ENCODE measurements at places on chromosomes 12 and 14. TPM values are rescaled to one million over a fixed set of nuclear protein-coding genes. Genes with fewer than 3 reads are reported as not detected.

ARPC3 gene
- total RNA-seq, result 234 TPM

GRCh38 chr12:128513331-128513730 is 246.4 kb downstream of the TMEM132C start:
- DNase-seq, result no peak

- DNase-seq, result no peak
Observed at GRCh38 chr14:75597149-75597548, 18.7 kb downstream of the FLVCR2 start.

DNA sequence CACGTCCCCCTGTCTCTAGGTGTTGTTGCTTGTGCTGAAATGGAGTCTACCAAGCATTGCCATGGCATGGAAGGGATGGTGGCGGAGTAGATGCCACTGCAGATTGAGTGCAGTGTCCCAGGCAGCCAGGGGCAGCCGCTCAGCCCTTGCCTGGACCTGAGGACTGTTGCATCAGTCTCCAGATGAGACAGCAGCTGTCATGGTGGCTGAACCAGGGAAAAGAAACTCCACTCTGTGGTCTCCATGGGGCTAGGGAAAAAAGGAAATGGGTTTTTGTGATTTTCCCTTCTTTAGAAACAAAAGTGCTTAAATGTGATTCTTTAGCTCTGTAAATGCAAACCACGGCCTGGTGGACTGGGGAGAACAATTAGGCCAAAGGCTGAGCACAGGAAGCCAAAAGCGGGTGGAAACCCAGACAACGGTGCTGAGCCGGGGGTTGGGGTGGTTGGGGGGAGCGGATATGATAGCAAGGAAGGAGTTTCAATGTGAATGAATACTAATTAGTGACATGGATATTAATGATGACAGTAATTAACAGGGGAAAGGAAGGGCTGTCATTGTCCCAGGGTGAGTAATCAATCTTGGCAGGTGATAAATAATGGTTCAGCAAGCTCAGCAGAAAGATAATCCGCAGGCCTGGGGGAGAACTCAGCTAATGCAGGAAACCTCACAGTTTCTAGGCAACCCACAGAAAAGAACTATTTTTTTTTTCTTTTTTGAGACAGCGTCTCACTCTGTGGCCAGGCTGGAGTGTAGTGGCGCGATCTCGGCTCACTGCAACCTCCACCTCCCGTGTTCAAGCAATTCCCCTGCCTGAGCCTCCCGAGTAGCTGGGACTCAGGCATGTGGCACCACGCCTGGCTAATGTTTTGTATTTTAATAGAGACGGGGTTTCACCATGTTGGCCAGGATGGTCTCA is 442.6 kb downstream of the DPF3 start:
- no peak for DNase-seq

DNA sequence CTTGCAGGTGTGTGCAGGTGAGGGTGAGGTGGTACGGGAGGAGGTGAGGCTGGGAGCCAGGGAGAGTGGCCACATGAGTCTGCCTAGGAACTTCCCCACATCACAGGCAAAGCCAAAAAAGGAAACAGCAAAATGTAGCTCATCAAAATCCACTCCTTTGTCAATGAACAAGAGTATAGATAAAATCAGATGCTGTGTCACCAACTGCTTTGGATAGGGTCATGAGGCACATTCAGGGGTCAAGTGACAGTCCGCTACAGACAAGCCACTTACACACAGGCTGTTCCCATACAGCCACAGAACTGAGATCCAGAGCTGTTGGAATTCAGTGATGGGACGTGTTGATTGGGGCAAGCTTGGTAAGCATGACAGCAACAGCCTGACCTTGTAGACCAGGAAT is 100.3 kb upstream of the NOS1 start:
- no peak for DNase-seq

- no peak for DNase-seq
Observed at GRCh38 chr14:104250175-104250574, 111.8 kb downstream of the KIF26A start.

RNU7-1 gene
- total RNA-seq, result not detected

GRCh38 chr12:95607642-95608041 is 56.4 kb upstream of the USP44 start:
- no peak for DNase-seq

GRCh38 chr12:53096089-53096741 is 1.3 kb upstream of the IGFBP6 start:
- DNase-seq, result peak; percentile 65

PROX2 gene
- not detected for total RNA-seq

GRCh38 chr14:20680843-20681347 is 3.5 kb upstream of the RNASE4 start:
- DNase-seq, result no peak

IL26 gene
- total RNA-seq, result not detected

DNA sequence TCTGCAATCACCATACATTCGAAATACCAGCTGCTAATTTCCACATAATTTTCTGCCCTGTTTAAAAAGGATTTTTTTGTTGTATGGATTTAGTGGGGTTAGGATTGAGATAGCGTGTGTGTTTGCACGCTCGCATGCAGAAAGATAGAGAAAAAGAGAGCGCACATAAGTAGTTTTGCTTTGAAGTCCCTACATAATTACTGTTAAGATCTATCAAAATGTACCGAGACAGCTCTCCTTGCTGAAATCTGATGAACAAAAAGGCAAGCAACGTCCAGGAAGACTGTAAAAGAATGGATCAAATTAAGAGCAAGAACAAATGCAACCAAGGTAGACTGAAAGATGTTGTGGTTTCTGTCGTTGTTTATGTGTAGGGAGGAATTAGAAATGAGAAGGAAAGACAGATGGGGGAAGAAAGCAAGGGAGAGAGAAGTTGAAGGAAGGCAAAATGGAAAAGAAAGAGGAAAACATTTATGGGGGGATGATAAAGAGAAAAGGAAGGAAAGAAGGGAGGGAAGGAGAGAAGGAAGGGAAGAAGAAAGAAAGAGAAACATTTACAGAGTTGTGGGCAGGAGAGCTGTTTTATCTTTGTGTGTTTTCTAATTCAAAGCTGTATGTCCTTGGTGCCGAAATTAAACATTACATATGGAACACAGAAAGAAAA is 522.3 kb downstream of the MED13L start:
- no peak for DNase-seq

EIF2B1 gene
- 40.5 TPM for total RNA-seq

RIMKLB gene
- total RNA-seq, result 23.1 TPM

CISTR gene
- total RNA-seq, result not detected

TSPAN19 gene
- total RNA-seq, result not detected

REM2 gene
- under 0.01 TPM for total RNA-seq

- no peak for DNase-seq
Observed at GRCh38 chr12:90076851-90077319, 368.2 kb upstream of the ATP2B1 start.

DNA sequence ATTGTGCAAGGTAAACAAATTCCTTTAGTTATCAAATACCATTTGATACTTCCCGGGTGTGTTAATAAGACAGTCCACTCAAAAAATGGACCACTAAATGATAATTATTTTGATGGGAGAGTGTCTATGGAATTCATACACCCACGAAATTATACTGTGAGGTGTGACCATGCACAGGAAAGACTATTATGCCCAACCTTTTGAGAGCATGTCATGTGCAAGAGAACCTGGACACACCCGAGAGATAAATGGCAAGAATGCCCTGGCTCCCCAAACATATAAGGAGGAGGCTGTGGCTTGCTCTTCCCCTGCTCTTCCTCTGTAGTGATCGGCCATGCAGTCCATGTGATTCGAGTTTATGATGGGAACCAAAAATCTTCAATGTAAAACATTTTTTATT is 119.5 kb upstream of the BCL2L14 start:
- DNase-seq, result no peak

DNA sequence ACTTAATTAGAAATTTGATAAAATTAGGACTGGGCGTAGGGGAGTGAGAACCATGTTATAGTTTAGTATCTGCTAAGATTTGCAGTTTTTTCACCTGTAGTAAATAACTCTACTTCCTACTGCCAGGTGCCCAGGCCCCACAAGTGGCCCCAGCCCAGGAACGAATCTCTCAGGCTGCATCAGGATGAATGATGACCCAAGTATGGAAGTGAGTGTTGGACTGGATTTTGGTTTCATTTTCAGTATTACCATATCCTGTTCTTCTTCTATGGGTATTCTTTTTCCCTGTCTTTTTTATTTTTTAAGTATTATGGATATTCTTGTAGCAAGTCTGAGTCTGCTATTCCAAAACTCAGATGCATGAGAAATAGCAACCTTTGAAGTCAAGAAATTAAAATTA is 120.3 kb upstream of the BCAT1 start:
- DNase-seq, result peak; percentile 14

DNA sequence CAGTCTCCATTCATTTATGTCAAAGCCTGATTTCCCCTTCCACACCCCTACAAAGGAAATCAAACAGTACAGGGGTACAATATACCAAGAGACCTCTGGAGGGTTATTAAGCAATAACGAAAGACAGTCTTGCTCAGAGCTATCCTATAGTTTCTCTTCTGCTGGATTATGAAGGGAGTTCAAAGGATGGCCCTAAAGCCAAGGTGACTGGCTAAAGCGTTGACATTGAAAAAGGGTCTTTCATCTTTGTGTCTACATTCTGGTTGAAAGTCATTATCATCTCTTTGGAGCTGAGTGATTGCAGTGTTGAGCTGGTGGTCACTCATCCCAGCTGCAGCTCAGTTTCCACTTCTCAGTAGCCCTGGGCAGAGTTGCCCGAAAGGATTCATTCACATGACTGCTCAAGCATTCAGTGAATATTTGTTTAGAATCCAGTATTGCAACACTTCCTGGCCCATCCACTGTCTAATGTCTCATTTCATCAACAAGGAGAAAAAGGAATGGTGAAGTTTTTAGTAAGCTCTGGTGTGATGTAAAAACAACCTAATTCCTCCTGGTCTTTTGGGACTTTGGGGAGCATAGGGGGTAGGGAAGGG is 19.2 kb upstream of the TBX5 start:
- peak; percentile 83 for DNase-seq

DNA sequence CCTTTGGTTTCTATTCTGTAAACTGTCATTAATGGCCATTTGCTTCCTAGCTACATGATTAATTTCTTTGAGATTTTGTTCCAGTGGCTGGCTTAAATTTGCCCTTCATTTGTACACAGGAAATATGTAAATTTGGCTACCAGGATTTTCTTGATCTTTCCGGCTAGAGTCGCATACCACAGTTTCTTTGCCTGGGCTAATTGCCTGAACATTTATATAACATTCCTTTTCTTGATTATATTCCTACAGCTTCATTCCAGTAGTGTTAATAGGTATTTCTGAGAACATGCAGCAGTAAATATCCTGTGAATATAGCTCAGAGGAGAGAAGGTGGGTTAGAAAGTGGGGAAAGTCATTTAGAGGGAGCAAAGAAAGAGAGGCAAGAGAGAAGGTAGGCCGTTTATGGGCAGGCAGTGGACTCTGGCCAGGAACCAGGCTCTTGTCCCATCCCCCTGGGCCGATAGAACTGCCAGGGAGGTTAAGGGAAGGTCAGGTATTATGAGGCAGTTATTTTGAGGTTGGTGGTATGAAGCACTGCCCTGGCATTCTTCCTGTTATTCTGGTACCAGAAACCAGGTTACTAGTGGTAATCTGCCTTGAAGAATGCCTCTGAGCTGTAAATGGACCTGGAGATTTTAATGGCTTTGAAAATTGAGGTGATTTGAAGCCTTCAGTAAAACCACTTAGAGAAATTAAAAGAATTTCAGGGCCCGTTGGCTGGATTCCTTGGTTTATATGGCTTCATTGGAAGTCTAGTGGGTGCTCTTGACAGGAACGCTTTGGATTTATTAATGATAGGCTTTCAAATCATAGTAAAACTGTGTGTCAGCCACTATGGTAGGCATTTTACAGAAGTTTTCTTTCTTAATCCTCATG is 4.4 kb downstream of the RNF10 start:
- DNase-seq, result peak; percentile 53

DNA sequence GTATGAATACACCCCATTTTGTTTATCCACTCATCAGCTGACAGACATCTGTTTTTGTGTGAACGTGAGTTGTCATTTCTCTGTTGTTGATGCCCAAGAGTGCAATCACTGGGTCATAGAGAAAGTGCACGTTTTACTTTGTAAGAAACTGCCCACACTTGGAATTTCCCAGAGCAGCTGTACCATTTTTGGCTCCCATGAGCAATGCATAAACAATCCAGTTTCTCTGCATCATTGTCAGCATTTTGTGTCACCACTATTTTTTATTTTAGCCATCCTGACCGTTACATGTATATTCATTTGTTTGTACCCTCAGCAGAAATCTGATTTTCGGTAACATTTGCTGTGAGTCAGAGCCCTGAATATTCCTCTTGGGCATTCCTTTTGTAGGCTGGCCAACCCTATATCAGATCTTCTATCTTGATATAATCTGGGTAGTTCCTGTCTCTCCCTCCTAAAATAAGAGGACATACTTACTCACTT is 62.7 kb downstream of the RBM19 start:
- peak; percentile 85 for DNase-seq

MGP gene
- 0.56 TPM for total RNA-seq

DNA sequence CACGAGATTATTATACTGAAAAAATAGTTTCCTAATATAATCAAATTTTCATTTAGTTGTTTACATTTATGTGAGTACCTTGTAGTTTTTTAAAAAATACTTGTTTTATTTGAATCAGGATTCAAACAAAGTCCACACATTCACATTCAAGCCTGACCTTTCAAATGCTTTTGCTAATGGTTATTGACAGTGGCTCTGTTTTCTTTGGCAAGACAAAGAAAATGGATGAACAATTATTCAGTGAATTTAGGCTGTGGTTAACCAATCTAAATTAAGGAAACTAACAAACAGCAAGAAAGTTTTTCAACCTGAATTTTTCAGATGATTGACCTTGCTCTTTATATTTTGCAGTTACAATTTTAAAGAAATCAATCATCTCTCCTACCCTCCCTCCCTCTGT is 9.7 kb downstream of the SLC4A8 start:
- DNase-seq, result no peak

KIF26A gene
- total RNA-seq, result not detected

- DNase-seq, result no peak
Observed at GRCh38 chr12:121974026-121974985, 47.4 kb upstream of the BCL7A start.

- no peak for DNase-seq
Observed at GRCh38 chr14:65027127-65027799, 40.6 kb downstream of the FNTB start.

RIC8B gene
- 16.7 TPM for total RNA-seq

DNA sequence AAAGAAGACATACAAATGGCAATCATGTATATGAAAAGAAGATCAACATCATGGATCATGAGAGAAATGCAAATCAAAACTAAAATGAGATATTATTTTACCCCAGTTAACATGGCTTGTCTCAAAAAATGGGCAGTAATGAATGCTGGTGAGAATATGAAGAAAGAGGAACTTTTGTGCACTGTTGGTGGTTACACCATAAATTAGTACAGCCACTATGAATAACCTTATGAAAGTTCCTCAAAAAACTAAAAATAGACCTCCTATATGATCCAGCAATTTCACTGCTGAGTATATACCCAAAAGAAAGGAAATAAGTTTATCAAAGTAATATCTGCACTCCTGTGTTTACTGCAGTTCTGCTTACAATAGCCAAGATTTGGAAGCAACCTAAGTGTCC is 151.7 kb downstream of the PDZRN4 start:
- DNase-seq, result no peak

DNA sequence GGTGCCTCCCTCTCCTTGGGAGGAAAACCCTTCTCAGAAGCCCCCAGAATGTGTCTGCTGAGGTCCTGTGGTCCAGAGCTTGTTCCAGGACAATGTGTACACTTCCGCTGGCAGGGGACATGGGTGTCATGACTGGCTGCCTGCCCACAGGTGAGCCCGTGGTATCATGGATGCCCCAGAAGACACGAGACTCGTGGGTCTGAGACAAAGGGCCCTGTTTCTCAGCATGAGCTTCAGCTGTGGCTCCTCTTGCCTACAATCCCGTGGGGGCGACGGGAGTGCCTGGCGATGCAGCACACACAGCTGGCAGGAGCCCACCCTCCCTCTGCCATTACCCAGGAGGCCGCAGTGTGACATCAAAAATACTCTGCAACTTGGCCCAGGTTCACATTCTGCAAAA is 7.0 kb downstream of the TMEM121 start:
- DNase-seq, result no peak

RNASE1 gene
- total RNA-seq, result not detected
